ENCODE measurements at places on chromosomes 2 and 18.

GRCh38 chr2:26178246-26178645 is 5.4 kb downstream of the GAREM2 start:
- DNase-seq = no peak

GRCh38 chr18:77815666-77816338 is 566.2 kb downstream of the GALR1 start:
- no peak for DNase-seq

DNA sequence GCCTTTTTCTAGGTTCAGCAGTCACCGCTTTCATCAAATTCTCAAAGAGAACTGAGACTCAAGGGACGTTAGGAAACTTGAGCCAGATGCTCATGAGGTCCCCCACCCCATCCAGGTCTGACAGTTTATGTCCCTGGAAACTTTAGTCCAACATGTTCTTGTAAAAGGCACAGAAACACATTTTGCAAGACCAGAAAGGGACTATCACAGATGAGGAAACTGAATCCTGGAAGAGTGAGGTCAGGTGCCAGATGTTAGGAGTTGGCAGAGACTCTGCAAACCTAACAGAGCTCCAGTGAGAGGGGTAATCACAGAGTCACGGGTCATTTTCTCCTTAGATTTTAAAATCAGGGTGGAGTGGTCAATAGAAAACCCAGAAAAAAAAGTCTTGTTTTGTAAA is 76.6 kb downstream of the RDH14 start:
- no peak for DNase-seq

GRCh38 chr2:95215018-95215612 is 7.8 kb downstream of the ZNF892 start:
- no peak for DNase-seq

GRCh38 chr2:160367887-160368286 is 125.7 kb downstream of the RBMS1 start:
- no peak for DNase-seq

DNA sequence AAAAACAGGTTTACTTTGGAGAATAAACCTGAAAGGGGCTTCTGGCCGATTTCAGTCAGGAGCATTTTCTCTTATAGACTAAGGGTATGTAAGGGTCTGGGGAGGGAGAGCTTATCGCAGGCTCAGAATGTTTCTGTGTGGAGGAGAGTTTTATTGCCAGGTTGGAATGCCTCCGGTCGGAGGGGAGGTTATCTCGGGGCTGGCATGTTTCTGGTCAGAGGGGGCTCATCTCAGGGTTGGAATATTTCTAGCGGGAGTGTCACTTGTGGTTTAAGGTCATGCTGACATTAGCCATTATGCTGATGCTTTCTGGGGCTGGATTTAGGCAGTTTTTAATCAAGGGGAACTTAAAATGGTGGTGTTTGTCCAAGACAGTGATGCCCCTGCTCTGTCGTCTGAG is 333.6 kb downstream of the METTL4 start:
- DNase-seq = no peak

- DNase-seq = no peak
Observed at GRCh38 chr2:233743464-233744259, 14.8 kb downstream of the UGT1A3 start.

DNA sequence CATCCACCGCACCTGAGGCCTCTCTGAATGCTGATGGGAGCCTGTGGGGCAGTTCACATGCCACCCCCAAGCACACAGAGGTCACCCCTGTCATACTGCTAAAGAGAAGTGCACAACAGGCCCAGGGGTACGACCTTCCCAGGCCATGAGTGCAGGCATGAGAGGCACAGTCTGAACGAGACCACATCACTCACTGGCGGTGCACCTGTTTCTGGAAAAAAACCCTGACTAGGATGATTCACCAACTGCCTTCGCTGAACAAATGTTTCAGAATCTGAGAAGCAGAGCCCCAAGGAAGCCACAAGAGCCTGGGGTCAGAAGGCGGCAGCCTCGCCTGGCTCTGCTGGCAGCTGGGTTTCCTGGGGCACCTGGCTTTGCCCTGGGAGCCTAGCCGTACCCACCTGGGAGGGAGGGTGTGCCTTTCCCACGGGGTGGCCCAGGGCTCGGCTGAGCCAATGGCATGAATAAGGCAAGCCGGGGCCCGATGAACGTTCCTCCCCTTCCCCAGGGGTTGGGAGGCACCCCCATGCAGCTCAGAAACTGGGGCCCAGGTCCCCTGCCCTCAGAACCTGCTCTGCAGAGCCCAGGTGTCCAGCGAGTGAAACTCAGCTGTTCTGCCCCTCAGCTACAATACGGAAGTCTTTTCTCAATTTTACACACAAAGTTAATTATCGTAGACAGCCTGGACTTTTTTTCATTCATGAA is 73.8 kb downstream of the HDAC4 start:
- DNase-seq = no peak

GRCh38 chr2:101731221-101732054 is 33.9 kb downstream of the MAP4K4 start:
- no peak for DNase-seq

- no peak for DNase-seq
Observed at GRCh38 chr2:76692908-76693307, 829.3 kb downstream of the LRRTM4 start.

GRCh38 chr2:227499627-227500300 is 27.8 kb downstream of the AGFG1 start:
- no peak for DNase-seq

GRCh38 chr18:80033181-80034067 is 810 bp upstream of the RBFA start:
- DNase-seq = no peak

- DNase-seq = no peak
Observed at GRCh38 chr18:10454681-10455557, 484 bp downstream of the APCDD1 start.

DNA sequence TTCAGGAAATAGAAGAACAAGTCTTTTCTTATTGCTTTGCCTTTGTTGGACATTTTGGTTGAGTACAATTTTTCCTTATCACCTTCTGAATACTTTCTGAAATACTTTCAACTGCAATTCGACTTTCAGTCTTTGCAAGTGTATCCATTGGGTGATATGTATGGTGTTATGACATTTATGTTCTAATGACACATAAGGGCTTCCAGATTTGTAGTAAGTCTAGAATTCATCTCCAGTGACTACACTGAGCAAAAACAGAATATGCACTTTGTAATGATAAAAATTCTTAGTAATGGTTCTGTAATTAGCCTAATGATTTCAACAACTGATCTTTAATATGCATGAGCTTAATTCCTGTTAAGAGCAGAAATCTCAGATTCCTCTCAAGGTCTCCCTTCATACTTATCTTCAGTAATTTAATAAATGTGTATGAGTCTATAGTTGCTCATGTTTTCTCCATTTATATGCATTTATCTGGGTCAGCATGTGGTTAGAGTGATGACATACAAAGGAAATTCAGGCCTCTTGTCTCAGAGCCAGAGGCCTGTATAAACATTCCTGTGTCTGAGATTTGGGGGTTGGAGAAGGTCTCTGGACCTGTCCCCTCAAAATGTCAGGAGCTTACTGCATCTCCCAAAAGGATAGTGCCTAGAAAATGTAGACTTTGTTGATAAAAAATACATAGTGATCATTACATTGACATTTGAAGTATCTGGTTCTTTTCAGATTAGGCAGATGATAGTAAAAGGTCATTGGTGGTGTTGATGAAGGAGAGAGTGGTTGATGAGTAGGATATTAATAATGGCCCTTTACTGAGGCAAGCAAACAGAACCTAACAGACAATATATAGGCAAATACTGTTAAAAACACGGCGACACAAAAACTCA is 114.9 kb downstream of the QPCT start:
- DNase-seq = no peak

DNA sequence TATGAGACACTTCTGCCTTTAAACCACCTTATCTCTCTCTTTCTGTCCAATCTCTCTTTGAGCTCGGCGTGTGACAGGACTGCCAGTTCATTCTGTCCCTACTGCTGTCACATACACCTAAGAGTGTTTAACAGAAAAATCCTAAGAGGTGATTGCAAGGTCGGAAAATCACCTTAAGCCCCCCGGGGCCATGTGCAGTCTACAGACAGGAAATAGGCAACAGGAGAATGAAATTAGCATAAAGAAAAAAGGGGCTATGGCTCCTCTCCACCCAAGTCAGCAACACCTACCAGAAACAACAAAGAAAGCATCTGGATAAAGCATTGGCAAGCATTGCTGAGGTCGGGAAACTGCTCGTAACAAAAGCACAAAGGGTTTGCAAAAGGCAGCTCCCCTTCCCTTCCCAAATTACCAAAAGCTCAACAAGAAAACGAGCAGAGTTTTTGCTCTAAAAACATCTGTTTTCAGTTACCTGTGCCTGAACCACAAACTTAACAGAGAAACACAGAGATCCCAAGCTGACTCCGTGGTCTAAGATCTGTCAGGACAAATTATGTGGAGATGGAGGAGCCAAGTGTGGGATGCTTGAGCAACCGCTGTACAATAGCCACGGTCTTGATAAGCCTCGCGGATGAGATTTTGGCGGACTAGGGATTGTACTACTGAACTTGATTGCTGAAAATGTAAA is 30.4 kb downstream of the ANKRD44 start:
- DNase-seq = no peak

- DNase-seq = no peak
Observed at GRCh38 chr2:101302016-101302415, 6.5 kb downstream of the RNF149 start.

- DNase-seq = no peak
Observed at GRCh38 chr2:102848366-102848839, 86.6 kb downstream of the TMEM182 start.

GRCh38 chr2:6676241-6676640 is 189.5 kb downstream of the CMPK2 start:
- no peak for DNase-seq

- no peak for DNase-seq
Observed at GRCh38 chr2:138930571-138930970, 150.4 kb upstream of the NXPH2 start.

GRCh38 chr2:240949791-240950705 is 43.9 kb downstream of the CROCC2 start:
- DNase-seq = no peak

DNA sequence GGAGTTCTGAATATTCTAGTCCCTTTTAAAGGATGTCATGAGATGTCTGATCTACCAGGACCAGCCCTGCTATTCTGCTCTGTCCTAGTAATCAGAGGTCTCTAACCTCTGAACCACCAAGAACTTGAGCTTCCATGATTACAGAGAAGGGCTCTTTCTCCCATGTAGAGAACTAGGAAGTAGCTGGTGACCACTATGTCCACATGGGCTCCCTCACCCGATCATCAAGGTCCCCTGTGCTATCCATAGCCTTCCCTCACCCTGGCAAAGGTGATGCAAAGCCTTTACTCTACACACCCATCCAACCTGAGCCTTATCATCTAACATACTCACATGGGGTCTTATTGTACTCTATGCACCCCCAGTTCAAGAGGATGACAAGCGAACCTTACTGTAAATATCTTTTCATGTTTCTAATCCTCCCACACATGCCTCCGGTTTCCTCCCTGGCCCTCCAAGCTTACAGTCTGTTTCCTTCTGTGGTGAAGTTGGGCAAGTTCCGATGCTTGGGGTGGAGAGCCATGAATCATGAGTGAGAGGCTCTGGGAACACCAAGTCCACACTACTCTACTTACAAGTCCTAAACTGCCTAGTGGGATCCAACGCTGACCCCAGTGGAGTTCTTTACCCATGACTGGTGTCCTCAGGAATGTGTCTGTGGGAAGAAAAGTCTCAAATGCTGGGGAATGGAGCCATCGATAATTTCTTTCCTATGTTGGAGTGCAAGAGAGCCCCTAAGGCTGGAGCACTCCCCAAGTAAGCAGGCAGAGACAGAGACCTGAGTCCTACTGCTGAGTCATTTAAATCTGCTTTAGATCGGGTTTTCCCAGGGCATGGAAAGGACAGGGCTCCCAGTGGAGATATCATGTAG is 73.3 kb upstream of the KLF7 start:
- DNase-seq = no peak

DNA sequence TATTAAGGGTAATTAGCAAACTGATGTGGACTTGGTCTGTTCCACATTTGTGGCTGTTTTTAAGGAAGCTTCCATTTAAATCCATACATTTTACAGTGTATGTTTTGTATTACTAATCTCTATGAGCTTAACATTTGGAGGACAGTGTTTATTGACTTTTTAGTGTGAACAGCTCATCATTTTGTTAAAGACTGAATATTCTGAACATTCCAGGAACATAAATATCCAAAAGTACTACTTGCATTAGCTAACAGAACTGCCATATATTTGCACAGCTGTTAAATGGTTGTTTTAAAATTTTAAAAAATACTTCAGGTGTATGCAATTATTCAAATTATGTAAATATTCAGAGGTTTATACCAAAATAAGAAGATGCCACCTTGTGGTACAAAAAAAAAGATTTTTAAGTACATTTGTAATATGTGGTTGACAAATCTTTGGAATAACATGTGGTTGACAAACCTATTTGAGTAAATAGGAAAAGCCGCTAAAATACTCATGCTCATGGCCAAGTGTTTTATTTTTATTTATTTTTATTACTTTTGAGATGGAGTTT is 439.7 kb upstream of the FANCL start:
- no peak for DNase-seq

GRCh38 chr2:157692768-157693167 is 64.1 kb upstream of the ACVR1C start:
- DNase-seq = no peak

DNA sequence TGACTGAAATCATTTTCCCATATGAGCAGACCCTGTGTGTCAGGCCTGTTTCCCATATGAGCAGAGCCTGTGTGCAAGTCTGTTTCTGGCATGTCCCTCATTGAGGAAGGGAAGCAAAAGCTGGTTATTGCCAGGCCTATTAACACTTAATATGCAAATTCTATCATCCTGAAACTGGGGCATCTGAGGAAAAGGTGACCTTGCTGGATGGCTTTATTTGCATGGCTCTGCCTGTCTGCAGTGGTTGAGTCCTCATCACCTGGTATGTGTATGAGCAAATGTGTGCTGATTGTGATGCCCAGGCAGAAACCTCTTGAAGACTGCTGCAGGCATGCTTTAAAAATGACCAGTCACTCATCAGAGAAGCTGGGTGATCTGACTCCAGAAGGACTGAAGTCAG is 31.2 kb downstream of the EIF4E2 start:
- no peak for DNase-seq

DNA sequence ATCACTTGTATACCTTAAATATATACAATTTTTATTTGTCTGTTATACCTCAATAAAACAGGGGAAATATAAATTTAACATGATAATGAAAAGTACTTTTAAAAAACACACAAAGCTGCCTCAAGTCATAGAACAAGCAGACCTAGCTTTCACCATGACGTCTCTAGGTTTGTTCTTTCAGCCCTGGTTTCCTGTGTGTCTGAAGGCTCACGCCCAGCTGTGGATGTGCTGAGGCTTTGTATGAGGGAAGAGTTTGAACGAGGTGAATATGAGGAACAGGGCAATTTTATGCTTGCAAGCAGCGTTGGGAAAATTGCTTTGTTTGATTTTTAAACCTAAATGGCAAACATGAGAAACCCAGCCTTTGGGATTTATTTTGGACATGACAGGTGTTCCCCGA is 15.3 kb downstream of the SH3RF3 start:
- no peak for DNase-seq

DNA sequence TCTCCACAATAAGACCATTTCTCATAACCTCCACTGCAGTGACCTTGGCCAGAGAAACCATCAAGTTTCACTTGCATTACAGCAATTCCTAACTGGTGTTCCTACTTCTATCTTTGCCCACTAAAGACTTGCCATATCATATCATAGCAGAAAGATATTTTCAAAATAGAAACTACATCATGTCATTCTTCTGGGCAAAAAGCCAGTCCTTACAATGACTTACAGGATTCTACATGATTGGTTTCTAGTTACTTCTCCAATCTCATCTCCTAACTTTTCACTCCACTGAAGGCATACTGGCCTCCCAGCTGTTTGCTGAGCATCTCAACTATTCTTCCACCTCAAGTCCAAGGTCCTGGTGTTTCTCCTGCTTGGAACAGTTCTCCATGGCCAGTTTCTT is 151.4 kb downstream of the HNMT start:
- DNase-seq = no peak
